Tibial nerve (tissue), 4 donors: ENCODE measurements at places on chromosomes 7 and 10. TPM values are rescaled to one million over a fixed set of nuclear protein-coding genes. Genes with fewer than 3 reads are reported as not detected.

DNA sequence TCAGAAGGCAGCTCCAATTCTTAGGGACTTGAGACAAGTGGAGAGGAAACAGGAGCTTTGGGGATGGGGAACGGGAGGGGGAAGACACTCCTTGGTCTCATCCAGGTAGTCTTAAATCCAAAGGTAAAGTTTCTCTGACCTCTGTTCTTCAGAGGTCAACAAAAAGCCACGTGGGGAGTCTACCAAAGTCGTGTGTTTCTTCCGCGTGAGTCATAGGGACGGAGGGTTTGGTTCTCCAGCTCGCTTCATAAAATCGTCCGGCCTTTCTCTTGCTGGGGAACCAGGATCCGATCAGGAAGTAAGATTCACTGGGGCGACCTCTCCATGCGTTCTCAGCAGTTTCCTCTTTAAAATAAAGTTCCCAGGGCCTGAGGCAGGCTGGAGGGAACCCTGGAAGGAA is 275.7 kb downstream of the TCERG1L start:
- H3K4me1 ChIP-seq: no peaks in the 10 kb centered on the region
- DNase-seq: no peak
- no peaks in the 10 kb centered on the region for H3K27me3 ChIP-seq
- H3K4me3 ChIP-seq: no peak overlapping the region

Gene PSMG3
- total RNA-seq: 39.9 TPM

- no peak overlapping the region for H3K27ac ChIP-seq
- H3K36me3 ChIP-seq: no peaks in the 10 kb centered on the region
- H3K27me3 ChIP-seq: no peaks in the 10 kb centered on the region
These were observed 405.2 kb downstream of the DGKB start for GRCh38 chr7:14497390-14497789.

Gene MEST
- 311 TPM for total RNA-seq

- no peak overlapping the region for H3K4me3 ChIP-seq
- no peaks in the 10 kb centered on the region for H3K4me1 ChIP-seq
- H3K36me3 ChIP-seq: no peaks in the 10 kb centered on the region
- H3K27ac ChIP-seq: no peak overlapping the region
- DNase-seq: no peak
- H3K27me3 ChIP-seq: no peaks in the 10 kb centered on the region
These were observed 242.2 kb downstream of the RAB11FIP2 start for GRCh38 chr10:117804470-117805011.

GRCh38 chr7:28581351-28581750 is 169.0 kb downstream of the CREB5 start:
- H3K4me1 ChIP-seq: no peaks in the 10 kb centered on the region
- H3K27me3 ChIP-seq: no peaks in the 10 kb centered on the region
- DNase-seq: no peak
- H3K36me3 ChIP-seq: no peaks in the 10 kb centered on the region
- H3K4me3 ChIP-seq: no peak overlapping the region
- H3K27ac ChIP-seq: no peak overlapping the region

DNA sequence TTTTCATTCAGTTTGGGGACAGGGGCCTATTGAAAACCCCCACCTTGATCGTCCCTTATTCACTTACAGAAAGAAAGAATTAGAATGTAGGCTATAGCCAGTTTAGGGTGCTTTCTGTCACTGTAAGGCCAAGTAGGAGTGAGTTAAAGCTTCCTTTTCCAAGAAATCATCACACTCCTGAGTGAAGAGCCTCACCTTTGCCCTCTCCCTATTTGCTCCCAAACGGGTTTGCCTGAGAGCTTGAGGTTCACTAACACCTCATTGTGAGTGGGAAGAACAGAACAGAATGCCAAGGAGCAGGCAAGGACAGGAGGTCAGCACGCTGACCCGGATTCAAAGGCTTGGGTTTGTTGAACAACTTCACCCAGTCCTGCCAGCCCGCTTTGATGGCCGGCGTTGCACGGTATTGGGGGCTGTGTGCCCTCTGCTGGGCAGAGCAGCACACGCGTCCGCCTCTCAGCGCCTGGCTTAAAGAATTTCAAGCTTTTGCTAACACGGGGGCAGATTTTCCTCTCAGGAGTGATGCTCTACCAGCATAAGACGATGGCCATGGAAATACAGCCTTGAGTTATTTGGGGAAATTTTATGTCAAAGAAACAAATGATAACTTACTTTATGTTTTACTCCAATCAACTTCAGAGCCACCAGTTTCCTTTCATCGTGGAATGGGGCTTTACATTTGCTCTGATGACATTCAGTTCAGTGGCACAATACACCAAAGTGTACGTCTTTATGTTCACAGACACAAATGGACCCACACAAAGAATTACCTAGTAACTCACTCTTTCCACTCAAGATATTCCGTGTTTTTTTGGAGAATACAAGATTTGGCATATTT is 470.0 kb downstream of the SUGCT start:
- no peak overlapping the region for H3K27ac ChIP-seq
- H3K4me3 ChIP-seq: no peak overlapping the region
- H3K27me3 ChIP-seq: no peaks in the 10 kb centered on the region
- no peaks in the 10 kb centered on the region for H3K36me3 ChIP-seq
- H3K4me1 ChIP-seq: no peaks in the 10 kb centered on the region

- peak overlapping the region; percentile 94 for H3K27ac ChIP-seq
- no peaks in the 10 kb centered on the region for H3K36me3 ChIP-seq
- DNase-seq: peak; percentile 49
- peaks cover 59% of the 10 kb centered on the region for H3K4me1 ChIP-seq
- no peak overlapping the region for H3K4me3 ChIP-seq
- H3K27me3 ChIP-seq: no peaks in the 10 kb centered on the region
These were observed 71.6 kb downstream of the NKX6-2 start for GRCh38 chr10:132714096-132714985.

- H3K4me3 ChIP-seq: peak overlapping the region; percentile 16
- peaks cover 25% of the 10 kb centered on the region for H3K36me3 ChIP-seq
- peaks cover 15% of the 10 kb centered on the region for H3K4me1 ChIP-seq
- DNase-seq: peak; percentile 62
- H3K27me3 ChIP-seq: no peaks in the 10 kb centered on the region
These were observed 18.9 kb downstream of the NOD1 start for GRCh38 chr7:30459591-30460245.

DNA sequence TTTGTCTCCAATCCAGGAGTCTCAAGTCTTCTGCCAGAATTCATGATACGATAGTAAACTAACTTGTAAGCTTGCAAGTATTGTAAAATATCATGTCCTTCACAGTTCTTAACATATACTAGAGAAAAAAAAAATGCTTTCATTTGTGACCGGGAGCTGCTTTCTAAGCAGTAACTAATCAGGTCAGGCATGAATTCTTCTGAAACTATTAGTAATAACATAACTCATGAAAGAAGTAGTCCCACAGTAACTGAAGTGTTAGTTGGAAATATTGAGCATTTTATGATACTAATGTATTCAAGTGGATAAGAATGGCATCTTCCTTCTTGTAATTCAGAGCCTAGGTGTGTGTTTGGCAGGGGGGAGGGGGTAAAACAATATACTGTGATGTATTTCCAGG is 665.6 kb downstream of the DNAJB9 start:
- no peaks in the 10 kb centered on the region for H3K36me3 ChIP-seq
- no peaks in the 10 kb centered on the region for H3K4me1 ChIP-seq
- no peak overlapping the region for H3K4me3 ChIP-seq
- H3K27ac ChIP-seq: no peak overlapping the region
- DNase-seq: no peak
- no peaks in the 10 kb centered on the region for H3K27me3 ChIP-seq

Gene SPDYE2B
- total RNA-seq: not detected

- H3K27ac ChIP-seq: no peak overlapping the region
- H3K36me3 ChIP-seq: no peaks in the 10 kb centered on the region
- no peaks in the 10 kb centered on the region for H3K4me1 ChIP-seq
- DNase-seq: no peak
- H3K27me3 ChIP-seq: no peaks in the 10 kb centered on the region
These were observed 82.9 kb downstream of the OTUD1 start for GRCh38 chr10:23521735-23522134.

DNA sequence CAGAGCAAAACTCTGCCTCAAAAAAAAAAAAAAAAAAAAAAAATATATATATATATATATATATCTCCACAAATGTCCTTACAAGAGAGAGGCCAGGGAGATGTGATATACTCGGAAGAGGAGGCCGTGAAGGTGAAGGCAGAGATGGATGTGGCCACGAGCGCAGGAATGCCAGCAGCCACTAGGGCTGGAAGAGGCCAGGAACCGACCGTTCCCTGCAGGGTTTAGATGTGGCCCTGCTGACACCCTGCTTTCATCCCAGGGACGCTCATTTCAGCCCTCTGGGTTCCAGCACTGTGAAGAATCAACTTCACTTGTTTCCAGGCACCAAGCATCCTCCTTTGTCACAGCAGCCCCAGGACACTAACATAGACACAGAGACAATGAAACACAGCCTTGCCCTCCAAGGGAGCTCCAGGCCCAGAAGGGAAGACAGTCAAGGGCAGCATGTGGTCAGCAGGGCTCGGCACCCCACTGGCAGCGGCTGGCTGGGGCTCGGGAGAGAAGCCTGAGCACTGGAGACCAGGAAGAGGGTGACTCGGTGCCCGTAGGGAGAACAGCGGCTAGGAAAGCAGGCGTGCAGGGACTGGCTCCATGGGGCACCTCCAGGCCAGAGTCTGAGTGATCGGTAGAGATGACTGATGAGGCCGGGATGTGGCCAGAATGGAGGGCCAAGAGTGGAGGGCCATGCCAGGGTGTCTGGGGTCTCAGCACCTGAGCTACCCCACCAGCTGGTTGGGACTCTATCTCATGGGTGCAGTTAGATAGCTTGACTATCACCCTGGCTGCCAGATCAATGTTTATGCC is 7.6 kb downstream of the WDR86 start:
- H3K4me1 ChIP-seq: peaks cover 15% of the 10 kb centered on the region
- no peaks in the 10 kb centered on the region for H3K36me3 ChIP-seq

GRCh38 chr10:122426829-122427228 is 27.6 kb upstream of the ARMS2 start:
- no peaks in the 10 kb centered on the region for H3K4me1 ChIP-seq
- no peak for DNase-seq
- peaks cover 48% of the 10 kb centered on the region for H3K36me3 ChIP-seq

DNA sequence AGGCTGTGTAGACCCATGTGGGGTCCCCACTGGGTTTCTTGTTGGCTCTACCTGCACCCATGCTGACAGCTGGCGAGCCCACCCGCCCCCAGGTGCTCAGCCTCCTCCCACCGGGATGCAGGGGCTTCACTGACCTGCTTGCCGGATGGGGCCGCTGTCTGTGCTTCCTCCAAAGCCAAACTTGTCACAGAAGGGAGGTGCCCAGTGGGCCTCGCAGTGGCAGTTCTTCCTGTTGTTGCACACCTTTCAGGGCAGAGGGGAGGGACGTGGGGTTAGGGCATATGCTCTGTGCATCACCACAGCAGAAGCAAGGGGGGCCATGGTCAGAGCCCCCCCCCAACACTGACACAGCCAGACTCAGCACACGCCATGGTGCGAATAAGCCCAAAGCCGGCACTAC is 146.5 kb downstream of the FANK1 start:
- no peaks in the 10 kb centered on the region for H3K27me3 ChIP-seq
- no peak for DNase-seq
- H3K36me3 ChIP-seq: no peaks in the 10 kb centered on the region
- H3K27ac ChIP-seq: no peak overlapping the region

Gene UPK3B
- 2.1 TPM for total RNA-seq

Gene IDI2
- not detected for total RNA-seq

DNA sequence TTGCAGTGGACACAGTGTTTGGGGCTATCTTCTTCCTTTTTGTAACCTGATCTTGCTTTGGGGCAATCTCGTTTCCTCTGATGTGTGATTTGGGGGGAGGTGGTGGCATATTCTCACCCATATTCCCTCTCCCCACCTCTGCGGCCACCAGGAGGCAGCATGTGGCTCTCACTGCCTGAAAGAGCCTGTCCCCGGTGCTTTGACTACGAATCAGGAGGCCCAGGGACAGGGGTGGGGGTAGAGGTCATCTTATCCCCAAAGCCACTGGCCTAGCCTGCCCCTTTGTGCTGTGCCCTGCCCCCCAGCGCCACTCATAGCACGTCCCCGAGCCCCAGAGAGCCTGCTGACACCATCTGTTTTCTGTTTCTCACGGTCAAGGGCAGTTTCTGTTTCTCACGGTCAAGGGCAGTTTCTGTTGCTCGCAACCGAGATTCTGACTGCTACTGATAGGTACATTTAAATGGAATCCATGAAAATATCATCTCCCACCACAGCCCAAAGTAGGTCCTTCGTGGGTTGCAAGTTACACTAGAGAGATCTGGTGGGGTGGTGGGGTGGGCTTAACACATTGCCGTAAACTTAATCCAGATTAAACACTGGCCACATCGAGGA is 28.2 kb downstream of the PHYH start:
- H3K4me3 ChIP-seq: no peak overlapping the region
- peak; percentile 29 for DNase-seq
- no peaks in the 10 kb centered on the region for H3K27me3 ChIP-seq

Gene SLC26A4
- 0.42 TPM for total RNA-seq

Gene TUBB8
- total RNA-seq: not detected
